Activated CD4-positive, alpha-beta T cell treated with anti-CD3 and anti-CD28 coated beads, Interleukin-2, amount 50 U/mL, for 1 hour (primary cell): ENCODE measurements at places on chromosomes 13 and 19.

GRCh38 chr19:21850656-21851255, 14.8 kb upstream of the ZNF43 start:
- DNase-seq: no peak

DNA sequence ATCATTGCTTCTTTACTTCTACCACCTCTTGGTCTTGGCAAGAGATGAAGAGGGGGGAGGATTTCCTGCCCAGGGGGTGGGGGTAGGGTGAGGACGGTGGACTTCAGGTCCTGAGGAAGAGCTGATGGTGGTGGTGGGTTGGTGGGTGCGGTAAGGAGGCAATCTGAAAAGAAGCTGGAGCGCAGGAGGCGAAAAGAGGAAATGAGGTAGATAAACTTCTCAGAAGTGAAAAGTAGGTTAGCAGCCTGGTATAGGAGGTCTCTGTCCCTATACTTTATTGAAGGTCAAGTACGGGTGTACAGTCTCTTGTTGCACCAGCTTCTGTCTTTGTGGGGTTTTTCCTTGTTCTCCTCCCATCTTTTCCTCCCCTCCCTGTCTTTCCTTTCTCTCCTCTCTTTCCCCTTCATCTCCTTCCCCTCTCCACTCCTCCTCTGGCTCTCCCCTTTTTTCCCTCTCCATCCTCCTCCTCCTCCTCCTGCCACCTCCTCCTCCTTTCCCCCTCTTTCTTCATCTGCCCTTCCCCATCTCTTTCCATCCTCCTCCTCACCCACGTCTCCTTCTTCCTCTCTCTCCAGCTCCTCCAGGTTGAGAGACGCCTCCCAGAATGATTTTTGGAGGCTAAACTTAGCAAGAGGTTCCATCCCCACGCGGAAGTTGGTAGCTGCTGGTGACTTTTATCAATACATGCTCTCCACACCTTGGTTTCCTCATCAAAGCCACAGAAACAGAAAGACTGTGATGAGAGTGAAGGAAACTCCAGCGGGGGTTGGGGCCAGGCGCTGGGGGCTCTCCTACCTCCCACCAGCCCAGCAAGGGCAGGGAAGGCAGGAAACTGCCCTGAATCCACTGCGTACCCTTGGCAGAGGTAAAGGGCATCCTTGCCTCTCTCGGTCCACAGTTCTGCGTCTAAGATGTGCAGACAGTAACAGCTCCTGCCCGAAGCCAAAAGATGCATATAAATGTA, 15.3 kb downstream of the TNFSF14 start:
- no peak for DNase-seq

DNA sequence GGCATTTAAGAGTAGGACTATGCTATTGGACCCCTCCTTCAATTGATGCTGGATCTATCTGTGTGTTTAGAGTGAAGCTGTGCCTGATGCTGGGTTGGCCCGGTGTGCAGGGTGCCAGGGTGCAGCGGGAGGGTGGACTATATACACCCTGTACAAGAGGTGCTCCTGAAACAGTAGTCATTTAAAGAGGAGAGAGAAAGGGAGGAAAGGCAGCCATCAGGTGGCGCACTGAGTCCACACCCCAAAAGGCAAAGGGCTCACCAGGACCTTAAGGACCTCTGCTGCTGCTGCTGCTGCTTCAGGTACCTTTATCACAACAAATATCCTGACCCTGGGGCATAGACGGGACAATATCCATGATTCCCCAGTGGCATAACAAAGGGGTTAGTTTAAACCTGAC, 39.4 kb downstream of the ZNF136 start:
- DNase-seq: peak; percentile 64

GRCh38 chr19:49106648-49107135, 7.5 kb upstream of the LIN7B start:
- peak; percentile 70 for DNase-seq

DNA sequence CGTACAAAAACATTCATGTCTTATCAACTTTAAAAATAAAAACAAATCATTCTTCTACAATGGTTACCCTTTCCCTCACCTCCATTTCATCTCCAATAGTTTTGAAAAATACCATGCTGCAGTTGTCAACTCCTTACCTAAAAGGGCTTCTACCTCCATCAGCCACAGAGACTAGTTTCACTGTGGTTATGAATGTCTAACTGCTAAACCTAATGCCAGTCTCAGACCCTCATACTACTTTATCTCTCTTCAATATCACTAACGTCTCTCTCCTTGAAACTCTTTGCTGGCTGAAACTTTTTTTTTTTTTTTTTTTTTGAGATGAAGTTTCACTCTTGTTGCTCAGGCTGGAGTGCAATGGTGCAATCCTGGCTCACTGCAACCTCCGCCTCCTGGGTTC, 27.1 kb downstream of the LNX2 start:
- DNase-seq: no peak

GRCh38 chr13:30616927-30617314, 799 bp upstream of the USPL1 start:
- DNase-seq: no peak

DNA sequence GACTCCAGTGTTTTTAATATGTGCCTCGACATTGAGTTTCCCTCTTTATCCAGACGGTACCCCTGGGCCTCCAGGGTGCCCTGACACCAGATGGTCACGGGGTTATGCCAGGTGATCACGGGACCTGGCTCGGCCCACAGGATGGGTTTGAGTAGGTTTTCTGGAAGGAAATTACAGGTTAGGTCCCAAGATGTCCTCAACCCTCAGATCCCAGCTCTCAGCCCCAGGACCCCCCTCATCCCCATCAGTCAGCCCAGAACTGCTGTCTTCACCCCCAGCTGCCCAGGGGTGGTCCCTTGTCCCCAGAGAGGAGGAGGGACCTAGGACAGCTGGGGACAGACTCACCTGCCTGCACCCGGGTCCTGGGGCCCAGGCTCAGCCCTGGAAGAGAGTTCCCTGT, 441 bp downstream of the LILRA4 start:
- no peak for DNase-seq

- no peak for DNase-seq
Measured at GRCh38 chr19:46976845-46977320, 42.8 kb upstream of the NPAS1 start.

- DNase-seq: no peak
Measured at GRCh38 chr13:94210816-94211215, 268.7 kb downstream of the DCT start.

- DNase-seq: no peak
Measured at GRCh38 chr19:39038098-39038497, 5.7 kb upstream of the FBXO27 start.

- no peak for DNase-seq
Measured at GRCh38 chr19:45336696-45337251, 3.8 kb upstream of the KLC3 start.

DNA sequence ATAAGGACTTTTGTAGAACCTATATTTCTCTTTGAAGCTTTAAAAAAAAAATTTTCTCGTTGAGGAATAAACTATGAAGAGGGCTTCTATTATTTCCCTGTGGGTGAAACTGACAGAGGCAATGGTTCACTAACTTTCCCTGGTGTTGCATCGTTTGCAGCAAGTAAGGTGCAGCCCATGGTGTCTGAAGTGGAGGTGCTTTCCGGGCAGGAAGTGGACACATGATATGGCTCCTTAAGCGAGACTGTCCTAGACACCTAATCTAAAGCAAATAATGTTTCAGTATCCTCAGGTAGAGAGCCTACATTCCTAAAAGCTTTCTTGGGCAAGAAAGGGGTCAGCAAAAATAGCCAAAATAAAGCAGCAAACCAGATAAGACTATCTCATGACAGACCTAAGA, 437.6 kb upstream of the ARGLU1 start:
- DNase-seq: no peak

DNA sequence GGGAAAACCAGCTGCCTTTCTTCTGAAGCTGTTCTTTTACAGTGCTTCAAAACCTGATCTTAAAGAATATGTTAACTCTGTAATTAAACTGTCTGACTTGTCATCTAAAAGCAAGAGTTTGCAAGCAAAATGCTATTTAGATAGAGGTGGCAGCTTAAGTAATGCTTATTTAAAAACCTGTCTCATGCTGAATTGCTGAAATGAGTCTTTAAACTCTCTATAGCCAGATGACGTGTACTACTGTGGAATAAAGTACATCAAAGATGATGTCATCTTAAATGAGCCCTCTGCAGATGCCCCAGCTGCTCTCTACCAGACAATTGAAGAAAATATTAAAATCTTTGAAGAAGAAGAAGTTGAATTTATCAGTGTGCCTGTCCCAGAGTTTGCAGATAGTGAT, 22.9 kb downstream of the ITM2B start:
- no peak for DNase-seq

DNA sequence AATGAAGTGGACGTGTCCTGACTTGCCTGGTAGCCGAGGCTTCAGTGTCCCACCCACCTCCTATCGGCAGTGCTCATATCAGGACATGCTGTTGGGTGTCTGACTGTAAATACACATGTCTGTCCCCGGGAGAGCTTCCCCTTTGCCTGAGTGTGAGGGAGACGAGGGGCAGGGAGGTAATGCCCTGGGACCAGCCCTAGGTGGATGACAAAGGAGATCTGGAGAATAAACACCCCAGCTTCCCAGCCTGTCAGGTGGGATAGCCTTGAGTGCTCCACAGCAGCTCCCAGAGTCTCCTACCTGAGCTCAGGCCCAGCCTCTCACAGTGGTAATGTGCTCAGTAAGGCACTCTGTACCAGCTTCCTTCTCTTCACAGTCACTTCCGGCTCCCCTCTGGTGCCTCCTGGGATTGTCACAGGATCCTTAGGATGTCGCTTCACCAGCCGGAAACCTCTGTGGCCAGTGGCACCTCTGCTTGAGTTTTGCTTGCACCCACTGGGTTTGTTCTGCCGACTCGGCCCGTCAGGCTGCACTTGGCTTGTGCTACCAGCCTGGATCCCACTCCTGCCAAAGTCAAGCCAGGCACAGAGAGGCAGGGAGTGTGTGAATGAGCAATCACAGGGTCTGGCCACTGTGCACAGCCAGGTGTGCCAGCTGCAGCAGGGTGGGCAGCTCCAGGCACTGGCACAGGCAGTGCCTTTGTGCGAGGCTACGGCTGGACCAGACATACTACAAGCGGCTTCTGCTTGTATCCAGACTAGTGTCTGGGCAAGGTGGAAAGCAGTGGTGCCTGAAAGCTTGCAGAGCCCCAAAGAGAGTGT, 54.4 kb upstream of the RGCC start:
- DNase-seq: no peak

GRCh38 chr13:32748305-32748704, 162.1 kb downstream of the PDS5B start:
- no peak for DNase-seq

DNA sequence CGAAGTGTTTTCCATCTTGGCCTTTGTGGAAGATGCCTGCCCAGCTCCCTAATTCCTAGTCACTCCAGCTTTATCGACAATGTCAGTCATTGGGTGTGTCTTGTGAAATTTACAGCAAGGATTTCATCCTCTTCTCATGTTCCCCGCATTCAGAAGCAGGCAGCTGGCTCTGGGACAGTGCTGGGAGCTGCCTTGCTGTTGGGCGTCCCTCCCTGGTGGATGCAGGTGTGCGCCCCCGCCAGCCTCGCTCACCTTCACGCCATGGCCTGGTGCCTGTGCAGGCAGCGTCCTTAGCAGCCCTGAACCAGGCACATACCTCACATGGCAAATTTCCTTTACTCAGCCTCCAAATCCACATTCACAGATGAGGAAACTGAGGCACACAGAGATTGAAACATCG, 39.7 kb upstream of the TFDP1 start:
- DNase-seq: no peak

GRCh38 chr13:68190818-68191217, 960.7 kb upstream of the PCDH9 start:
- DNase-seq: no peak

DNA sequence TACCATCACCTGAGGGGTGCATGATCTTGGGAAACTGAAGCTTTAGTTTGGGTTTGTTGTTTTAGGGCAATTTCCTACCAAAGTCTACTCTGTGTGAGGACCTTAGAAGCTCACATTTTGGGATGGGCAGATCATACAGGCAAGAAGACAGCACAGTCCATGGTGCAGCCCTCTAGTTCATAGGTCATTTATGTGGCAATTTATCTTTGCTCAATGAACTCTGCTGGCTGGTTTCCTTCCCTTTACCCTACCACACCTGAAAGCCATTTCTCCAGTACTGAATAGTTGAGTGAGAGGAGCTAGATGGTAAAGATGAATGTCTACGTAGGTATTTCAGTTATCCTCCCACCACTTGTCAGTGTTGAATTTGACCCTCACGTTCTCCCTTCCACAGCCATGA, 87.5 kb upstream of the KLF12 start:
- no peak for DNase-seq

GRCh38 chr13:24659239-24659638, 21.0 kb upstream of the ATP12A start:
- no peak for DNase-seq

- no peak for DNase-seq
Measured at GRCh38 chr13:41455725-41456419, 1.5 kb upstream of the RGCC start.

DNA sequence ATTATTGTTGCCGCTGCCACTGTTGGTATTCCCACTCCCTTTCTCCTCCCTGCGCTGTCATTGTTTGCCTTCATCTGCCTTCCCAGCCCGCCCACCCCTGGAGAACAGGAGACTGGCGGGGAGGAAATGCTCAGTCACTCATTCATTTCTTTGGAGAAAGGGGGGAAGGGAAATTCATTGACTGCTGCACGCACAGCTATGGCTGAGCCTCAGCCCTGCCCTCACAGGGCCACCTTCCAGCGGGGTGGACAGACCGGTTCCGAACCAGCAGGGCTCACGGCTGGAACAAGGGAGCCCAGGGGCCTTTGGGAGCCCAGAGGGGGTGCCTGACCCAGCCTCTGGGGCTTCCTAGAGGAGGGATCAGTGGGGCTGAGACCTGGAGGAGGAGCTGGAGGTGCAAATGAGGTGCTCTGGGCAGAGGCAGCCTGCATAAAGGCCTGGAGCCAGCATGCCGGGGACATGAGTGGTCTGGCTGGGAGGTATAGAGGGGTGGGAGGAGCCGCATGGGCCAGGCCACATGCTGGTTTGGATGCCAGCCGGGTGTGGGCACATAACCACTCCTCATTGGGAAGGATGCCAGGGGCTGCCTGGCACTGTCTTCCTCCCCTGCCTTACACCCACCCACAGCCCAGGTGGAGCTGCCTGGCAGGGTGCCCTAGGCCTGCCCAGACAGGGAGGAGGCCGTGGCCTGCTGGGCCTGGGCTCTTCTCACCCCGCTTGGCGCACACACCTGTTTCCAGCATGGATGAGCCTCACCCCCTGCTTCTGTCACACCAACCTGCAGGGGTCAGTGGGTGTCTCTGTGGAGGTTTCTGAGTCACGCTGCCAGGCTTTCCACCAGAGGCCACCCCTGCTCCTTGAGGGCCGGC, 26.8 kb downstream of the PPP5C start:
- no peak for DNase-seq

DNA sequence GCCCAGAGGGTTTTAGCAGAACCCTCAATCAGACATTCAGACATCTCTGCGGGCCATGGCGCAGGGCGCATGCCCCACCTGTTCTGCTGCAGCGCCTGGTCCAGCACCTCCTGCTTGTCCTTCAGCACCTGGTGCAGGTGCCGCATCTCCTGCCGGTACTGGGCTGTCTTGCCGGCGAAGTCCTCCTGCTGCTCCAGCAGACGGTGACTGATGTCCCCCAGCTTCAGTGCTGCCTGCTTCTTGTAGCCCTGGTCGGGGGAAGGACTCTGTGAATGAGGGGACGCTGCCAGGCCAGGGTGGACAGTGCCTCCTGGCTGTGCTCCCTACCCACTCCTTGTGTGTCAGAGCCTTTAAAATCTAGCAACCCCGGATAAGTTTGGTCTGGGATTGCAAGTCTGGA, 12.2 kb upstream of the SLC7A9 start:
- no peak for DNase-seq

GRCh38 chr19:36963280-36963679, 47.1 kb downstream of the ZNF568 start:
- DNase-seq: no peak

- no peak for DNase-seq
Measured at GRCh38 chr19:2834294-2834871, 6.9 kb upstream of the ZNF555 start.
